ENCODE measurements at places on chromosomes 5 and 9.

DNA sequence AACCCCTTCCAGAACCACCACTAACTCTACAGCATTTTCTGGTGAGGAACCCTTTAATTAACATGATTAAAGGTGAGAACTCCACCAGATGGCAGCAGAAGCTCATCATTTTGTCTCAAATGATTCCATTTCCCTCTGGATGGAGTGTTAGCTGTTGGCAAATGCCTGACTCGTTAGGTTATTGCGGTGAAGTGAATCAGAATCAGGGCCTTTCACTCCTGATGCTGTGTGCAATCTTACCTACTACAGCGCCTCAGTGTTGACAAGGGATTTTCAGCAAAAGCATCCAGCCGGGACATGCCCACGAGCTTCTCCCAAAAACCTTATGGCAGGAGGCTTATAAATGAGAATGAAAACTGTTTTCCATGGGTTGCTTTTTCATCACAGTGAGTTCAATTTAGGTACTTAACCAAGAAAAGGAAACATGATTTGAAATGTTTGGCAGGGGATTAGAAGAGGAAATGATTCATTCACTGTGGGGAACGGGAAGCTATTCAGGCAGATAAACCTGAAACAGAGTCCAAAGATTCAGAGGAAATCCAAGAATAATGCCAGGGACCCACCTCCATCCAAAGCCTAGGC, 48.0 kb upstream of the CAST start:
- DNase-seq, result peak; percentile 52

DNA sequence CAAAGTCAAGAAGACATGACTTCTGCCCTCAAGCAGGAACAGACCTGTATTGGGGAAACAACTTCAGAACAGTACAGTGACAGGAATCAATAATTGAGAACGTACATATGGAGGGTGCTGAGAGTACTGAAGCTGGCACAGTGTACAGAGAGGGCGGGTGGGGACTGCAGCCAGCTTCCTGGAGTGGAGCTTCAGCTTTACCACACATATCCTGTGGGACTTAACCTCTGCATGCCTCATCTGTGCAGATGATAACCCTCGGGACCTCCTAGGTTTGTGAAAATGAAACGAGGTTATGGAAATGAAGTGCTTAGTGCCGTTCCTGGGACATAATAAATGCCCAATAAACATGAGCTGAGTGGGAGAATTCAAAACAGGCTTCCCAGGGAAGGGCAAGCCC, 22.1 kb upstream of the RARS1 start:
- DNase-seq, result no peak

GRCh38 chr9:131605770-131606590, 60.7 kb downstream of the PRRT1B start:
- DNase-seq, result no peak

DNA sequence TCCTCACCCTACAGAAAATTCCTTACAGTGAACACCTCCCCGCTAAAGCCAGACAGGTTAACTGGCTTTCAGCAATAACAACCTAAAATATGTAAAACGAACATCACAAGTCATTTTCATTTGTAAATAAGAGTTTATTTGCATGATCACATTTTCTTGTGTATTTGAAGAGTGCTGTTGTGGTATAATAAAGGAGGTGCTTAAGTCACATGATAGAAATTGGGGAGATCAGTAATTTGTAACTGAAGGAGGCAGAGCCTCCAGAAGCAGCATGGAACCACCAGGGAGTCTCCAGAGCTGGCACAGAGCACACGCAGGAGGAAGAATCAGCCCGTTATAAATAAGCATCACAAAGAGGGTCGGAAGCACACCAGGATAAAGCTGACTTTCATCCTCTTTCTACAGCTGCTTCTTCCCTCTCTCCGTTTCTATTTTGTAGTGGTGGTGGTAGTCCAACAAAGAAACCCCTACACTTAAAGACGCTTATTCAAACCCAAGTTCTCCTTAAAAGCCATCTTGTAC, 210.6 kb downstream of the MAPKAP1 start:
- no peak for DNase-seq

DNA sequence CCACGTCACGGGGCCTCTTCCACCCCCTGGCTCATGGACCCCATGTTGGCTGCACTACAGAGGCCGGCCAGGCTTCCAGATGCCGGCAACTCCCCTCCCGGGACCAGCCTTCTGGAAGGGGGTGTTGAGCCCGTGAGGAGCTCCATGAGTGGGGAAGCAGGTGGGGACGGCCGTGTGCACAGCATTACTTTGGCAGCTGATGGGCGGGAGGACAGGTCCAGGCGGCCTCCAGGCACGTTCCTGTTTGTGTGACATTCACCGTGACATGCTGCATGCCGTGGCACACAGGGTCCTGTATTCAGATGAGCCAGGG, 29.1 kb upstream of the ABO start:
- no peak for DNase-seq

DNA sequence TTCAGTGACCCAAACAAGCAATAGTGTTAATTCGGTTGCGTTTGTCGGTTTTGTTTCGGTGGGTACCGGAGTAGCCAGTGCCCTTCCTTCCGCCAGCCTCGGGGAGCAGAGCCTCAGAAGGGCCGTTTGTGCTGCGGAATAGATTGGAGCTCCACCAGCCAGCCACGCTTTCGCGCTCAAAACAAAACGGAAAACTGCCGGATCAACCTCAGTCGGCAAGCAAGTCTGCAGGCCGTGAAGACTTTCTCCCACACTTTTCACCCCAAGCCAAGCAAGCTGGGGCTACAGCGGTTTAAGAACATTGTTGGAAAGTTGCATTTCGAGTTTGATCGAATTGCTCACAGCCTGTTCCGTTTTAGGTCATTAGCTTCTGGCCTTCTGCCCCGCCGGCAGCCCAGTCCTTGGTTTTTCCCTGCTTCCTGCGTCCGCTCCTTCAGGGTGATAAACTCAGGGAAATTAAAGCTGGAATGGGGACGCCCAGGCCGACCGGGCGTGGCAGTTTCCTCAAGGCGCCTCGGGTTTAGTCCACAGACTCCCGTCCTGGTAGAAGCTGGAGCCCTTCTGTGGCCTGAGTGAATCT, 803 bp upstream of the CCNO start:
- no peak for DNase-seq

GRCh38 chr5:58776559-58776958, 193.7 kb downstream of the RAB3C start:
- DNase-seq, result no peak

- peak; percentile 44 for DNase-seq
These were observed 12.3 kb downstream of the CCNH start for GRCh38 chr5:87400305-87400899.

- no peak for DNase-seq
These were observed 43.9 kb upstream of the HMGCS1 start for GRCh38 chr5:43357067-43357466.

DNA sequence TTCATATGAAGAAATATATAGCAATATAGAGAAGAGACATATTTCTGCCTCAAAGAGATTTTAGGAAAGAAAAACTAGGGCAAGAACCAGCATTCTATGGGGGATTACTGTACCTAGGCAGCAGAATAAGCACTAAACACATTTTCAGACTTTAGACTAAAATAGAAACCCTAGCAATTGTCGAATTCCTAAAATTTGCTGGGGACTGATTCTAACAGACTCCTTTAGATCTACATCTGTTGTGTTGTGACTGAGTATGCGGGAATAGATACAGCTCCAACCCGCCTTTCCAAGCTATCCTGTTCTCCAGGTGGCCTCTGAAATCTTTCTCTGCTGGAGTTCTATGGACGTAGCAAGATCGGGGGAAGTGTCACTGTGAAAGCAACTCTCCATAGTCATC, 482.2 kb downstream of the NTRK2 start:
- no peak for DNase-seq

- DNase-seq, result no peak
These were observed 697 bp upstream of the PRUNE2 start for GRCh38 chr9:76906647-76906975.

DNA sequence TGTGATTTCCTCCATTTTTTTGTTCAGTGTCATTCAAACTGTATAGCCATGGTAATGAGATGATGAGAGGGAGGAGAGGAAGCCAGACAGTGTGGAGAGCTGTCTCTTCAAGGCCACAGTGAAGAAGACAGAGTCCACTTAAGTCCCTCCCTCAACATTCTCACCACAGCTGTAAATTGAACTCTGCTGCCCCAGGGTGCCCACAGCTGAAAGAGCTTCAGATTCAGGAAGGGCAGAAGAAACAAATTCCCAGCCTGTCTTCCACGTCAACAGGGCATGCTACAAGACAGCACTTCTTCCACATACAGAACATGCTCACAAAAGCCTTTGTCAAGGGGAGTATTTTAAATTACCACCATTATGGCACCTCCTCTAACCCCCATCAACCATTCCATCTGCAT, 100.4 kb downstream of the KLHL3 start:
- no peak for DNase-seq

DNA sequence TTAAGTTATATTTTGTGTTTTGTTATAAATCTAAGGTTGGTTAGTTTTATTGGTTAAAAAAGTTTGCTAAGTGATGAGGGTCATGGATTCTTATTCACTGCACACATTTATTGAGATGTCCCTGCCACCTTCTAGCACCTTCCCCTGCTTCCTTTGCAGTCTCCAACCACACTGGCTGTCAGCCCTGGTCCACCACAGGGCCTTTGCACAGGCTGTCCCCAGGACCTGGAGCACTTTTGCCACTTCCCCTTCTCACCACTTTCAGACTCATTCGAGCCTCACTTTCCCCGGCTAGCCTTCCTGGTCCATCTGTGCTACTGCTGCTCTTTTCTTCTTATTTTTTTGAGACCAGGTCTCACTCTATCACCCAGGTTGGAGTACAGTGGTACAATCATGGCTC, 45.3 kb downstream of the ARHGAP26 start:
- no peak for DNase-seq

GRCh38 chr5:153809166-153809565, 229.5 kb downstream of the FAM114A2 start:
- DNase-seq, result no peak

Data from CD8-positive, alpha-beta memory T cell (primary cell).